Aorta (tissue), 5 donors: ENCODE measurements at places on chromosomes 12 and 14. TPM values are rescaled to one million over a fixed set of nuclear protein-coding genes. Genes with fewer than 3 reads are reported as not detected.

DNA sequence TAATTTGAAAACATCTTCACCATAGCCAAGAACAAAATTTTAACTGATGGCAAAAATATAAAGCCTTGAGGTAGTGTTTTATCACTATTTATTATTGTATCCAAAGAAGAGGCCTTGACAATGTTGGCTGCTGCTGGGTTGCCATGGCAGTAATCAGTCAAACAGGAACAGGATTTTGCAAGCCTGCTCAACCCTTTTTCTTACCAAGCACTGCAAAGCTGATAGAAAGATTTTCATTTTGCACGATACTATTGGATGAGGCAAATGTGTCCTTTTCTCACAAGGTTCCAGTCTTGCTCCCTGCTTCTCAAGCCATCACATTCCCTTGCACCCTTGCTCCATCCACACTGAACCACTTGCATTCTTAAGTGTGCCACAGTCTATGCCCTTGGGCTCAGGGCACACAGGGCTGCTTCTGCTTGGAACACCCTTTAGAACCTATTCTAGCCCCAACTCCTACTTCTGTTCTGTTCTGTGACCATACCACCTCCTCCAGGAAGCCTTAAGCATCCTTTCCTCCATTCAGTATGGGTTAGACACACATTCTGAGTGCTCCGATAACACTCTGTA is 76.5 kb upstream of the AMIGO2 start:
- H3K27ac ChIP-seq, result no peak overlapping the region
- peaks cover 2% of the 10 kb centered on the region for H3K4me1 ChIP-seq
- H3K4me3 ChIP-seq, result no peak overlapping the region
- no peaks in the 10 kb centered on the region for H3K27me3 ChIP-seq
- DNase-seq, result peak; percentile 60

The SENP1 gene
- polyA plus RNA-seq, result 6.0 TPM

DNA sequence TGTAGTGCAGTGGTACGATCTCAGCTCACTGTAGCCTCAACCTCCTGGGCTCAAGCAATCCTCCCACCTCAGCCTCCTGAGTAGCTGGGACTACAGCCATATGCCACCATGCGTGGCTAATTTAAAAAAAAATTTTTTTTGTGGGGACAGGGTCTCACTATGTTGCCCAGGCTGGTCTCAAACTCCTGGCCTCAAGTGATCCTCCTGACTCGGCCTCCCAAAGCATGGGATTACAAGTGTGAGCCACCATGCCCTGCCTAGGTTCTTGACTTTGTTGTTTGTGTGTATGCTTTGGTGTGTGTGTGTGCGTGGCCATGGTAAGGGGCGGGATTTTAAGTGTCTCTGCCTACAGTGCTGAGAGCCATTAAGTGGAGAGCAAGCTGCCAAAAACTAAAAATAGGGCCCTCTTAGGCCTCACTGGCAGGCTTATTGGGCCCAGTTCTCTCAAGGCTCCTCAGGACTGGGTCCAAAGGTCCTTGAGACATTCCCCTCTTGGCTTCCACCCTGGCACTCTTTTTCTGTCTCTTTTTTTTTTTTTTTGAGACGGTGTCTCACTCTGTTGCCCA is 5.1 kb downstream of the COX14 start:
- no peak overlapping the region for H3K27ac ChIP-seq
- no peaks in the 10 kb centered on the region for H3K36me3 ChIP-seq

The KIF5A gene
- polyA plus RNA-seq, result 0.75 TPM

The FOXN4 gene
- not detected for polyA plus RNA-seq
